ENCODE measurements at places on chromosomes 7 and 10.

DNA sequence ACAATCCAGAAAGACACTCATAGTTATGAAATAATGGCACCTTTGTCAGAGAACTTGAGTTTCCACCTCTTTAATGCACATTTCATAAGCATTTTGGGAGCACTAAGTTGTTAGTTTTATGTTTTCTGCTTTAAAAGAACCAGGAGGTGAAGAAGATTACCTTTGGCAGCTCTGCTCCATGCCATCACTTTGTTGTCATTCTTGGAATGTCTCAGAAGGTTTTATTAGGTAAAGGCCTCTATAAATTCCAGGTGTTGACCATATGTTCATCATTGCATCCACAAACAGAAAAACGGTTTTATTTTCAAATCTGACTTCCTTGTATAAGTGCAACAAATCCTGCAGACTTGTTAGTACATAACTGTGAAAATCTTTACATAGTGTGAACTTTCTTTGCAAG is 424.8 kb downstream of the MDFIC start:
- no peak for DNase-seq

- DNase-seq, result no peak
Measured at GRCh38 chr10:2476812-2477553, 590.4 kb upstream of the PFKP start.

- DNase-seq, result peak; percentile 7
Measured at GRCh38 chr7:105256761-105257231, 131.9 kb downstream of the SRPK2 start.

GRCh38 chr10:122571892-122572291 is 11.3 kb downstream of the DMBT1 start:
- DNase-seq, result no peak

DNA sequence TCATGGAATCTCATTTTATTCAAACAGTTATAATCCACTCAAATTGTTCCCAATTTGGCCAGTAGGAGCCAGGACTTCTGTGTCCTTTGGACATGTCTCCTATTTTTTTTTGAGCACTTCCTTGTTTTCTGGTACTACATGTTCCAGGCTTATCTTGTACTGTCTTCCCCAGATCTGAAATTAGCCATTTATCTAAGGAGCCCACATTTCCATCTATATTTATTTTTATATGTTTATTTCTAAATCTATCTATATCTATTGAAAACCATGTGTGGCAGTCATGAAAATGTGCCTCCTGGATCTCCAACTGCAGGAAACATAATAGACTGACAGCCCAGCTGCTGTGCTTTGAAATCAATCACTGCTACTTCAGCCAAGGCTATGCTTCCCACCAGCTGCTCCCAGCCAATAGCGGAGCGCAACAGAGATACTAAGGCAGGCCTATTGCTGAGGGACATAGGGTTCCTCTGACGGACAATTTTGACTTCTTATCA is 147.1 kb downstream of the LRRC4 start:
- DNase-seq, result no peak

DNA sequence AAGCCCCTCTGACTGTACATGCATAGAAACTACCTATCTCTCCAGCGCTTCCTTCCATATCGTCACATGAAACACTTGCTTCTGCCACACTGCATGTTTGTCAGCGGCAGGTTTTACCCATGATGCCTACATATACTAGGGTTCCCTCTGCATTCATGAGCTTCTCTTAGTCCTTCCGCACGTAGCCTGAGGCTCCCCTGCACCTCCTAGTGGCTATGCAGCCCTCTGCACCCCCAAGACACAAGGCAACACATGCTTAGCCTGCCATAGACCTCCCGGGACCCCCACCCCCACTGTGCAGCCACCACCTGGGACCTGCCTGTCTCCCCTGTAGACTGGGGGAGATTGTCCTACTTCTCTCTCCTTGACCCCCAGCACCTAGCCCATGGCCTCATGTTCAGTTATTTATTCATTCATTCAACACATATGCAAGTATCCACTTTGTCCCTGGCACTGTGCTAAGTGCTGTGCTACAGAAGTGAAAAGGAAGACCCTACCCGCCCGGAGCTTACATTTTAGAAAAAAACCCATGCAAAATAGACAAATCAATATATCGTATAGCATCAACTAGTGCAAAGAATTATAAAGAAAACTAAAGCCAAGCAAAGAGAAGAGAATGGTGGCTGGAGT is 23.5 kb downstream of the TMEM273 start:
- DNase-seq, result peak; percentile 71

DNA sequence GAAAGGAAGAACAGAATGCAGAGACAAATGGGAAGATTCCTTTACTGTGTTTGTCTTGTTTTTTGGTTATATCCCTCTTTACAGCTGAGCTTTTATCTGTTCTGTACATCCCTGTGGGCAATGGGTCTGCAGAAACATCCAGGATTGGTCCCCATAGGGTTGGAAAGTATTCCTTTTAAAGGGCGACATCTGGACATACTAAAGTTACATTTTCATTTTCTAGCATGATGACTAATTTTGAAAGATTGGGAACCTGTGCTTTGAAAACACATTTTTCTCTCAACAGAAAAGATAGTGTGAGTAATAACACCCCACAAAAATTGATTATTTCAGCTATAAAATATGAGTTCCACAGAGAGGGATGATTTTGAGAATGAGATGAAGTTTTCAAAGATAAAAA is 435.8 kb downstream of the GPAM start:
- DNase-seq, result peak; percentile 42

GRCh38 chr7:29224726-29225125 is 30.2 kb downstream of the CHN2 start:
- DNase-seq, result peak; percentile 53

DNA sequence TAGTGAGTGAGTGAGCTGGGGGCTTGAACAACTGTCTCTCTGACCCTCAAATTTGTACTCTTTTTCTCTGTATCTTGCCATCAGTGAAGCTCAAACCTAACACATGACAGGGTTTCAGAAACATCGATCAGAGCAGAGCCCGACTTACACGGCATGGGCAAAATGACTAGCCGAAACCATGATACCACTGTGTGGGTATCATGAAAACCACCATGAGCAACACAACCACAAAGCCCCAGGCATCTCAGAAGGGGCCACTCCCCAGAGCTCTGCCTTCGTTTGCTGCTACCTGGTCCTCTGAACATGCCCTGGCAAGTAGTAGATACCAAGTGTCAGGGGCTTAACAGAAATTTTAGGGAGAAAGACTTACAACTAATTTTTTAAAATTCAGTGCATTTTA is 308.5 kb downstream of the WDR11 start:
- no peak for DNase-seq

GRCh38 chr7:151658778-151659177 is 139.1 kb upstream of the RHEB start:
- peak; percentile 63 for DNase-seq

DNA sequence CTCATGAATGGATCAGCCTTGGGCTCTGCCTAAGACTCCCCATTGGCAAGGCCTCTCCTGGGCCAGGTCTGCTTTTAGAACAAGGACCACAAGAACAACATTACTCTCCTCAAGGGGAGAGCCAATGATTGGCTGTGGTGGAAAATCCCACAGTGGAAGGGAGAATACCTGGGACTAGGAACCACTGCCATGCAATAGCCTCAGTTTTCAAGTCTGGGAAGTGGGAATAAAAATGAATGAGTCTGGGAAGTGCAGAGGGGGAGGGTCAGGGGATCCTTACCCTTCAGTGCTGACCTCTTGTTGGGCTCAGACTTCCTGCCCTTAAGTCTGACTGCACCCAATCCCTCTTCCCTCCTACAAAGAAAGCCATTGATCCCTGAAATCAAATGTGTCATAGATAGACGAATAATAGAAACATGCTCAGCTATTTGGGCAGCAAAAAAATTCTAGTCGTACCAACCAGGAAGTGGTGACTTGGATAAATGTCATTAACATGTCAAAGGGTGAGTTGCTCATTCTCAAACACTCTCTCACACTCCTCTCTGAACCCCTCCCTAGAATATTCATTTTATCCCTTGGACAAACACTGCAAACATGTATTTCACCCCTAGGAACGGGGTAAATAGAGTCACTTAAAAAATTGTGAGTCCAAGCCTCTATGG is 123.6 kb downstream of the SH3PXD2A start:
- DNase-seq, result no peak

DNA sequence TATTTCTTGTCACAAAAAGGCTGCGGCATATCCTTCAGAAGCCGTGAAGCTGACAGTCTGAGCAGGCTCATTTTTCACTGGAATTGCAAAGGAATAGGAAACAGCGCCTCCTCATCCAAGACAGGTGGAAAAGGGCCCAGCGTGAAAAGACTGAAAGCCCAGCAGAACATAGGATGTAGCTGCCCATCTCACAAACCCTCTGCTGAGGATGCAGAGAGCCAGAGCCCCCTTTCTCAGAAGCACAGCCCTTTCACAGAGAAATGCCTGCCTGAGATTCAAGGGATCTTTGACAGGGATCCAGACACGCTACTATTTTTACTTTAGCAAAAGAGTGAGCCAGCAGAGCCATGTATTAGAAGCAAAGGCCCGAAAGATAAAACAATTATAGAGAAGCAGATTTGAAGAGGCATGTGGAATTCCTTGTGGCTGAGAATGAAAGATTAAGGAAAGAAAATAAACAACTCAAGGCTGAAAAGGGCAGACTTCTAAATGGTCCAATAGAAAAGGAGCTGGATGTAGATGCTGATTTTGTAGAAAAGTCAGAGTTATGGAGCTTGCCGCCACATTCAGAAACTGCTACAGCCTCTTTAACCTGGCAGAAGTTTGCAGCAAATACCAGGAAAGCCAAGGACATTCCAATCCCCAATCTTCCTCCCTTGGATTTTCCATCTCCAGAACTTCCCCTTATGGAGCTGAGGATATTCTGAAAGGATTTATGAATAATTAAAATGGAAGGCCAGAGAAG is 36.9 kb downstream of the GDI2 start:
- peak; percentile 41 for DNase-seq

DNA sequence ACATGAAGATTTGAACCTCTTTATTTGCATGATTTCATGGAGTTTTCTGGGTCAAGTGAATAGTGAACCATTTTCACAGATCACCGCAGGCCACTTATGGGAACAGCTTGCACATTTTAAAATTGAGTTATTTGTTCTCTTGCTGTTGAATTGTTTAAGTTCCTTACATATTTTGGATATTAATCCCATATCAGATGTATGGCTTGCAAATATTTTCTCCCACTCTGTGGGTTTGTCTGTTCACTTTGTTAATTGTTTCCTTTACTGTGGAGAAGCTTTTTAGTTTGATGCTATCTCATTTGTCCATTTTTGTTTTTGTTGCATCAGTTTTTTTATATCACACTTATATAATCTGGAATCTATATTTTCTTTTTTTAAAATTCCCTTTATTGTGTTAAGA is 14.1 kb upstream of the ZC3HAV1L start:
- no peak for DNase-seq

DNA sequence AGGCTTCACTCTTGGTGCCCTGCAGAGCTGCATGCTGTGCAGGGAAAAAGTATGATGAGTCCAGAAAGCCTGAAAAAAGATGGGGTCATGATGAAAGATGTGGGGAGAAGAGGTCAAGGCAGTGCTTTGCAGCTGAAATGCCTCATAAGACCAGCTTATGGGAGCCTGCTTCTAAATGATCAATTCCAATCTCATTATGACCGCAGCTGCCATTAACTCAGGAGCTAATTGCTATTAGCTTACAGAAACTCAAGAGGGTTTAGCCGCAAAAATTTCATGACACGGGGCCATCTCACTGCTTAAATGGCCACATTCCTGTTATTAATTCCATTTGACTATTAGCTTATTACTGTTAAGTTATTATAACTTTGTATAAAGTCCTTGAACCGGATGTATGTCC is 502.9 kb upstream of the ZMIZ1 start:
- DNase-seq, result no peak

DNA sequence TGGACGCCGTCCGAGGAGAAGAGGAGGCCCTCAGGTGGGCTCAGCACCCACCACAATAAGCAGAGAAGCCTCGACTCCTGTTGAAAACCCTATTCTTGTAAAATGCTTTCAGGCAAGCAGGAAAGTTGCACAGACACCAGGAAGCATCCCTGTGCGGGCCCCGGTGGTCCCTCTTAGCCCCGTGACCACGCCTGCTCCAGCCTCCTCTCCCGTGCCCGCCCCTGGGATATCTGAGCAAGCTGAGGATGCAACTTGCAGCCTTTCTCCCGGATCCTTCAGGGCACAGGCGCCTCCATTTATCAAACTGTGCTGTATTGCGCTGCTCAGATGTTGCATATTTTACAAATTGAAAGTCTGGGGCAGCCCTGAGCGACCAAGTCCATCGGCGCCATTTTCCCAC is 72.7 kb downstream of the CFAP46 start:
- no peak for DNase-seq

GRCh38 chr7:77904252-77904651 is 105.7 kb downstream of the PHTF2 start:
- peak; percentile 15 for DNase-seq

DNA sequence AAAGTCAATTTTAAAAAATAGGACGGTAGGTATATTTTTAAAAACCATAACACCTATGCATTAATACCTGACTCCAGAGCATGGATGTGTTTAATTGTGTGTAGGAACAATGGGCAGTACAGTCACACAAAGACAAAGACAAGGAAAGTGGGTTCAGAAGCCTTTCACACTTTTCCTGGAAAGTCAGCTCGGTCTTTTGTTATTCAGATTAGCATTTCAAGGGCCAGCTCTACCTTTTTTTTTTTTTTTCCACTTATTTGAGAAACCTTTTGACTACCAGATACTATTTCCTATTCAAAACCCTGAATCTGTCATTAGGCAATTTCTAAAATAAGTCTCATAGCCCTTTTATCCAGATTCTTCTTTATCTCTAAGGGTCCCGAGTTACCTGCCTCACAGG is 401.9 kb downstream of the PARD3 start:
- no peak for DNase-seq
